ENCODE measurements at places on chromosomes 16 and 17.

- no peak for DNase-seq
Observed at GRCh38 chr16:56617212-56618085, 8.1 kb upstream of the MT1E start.

DNA sequence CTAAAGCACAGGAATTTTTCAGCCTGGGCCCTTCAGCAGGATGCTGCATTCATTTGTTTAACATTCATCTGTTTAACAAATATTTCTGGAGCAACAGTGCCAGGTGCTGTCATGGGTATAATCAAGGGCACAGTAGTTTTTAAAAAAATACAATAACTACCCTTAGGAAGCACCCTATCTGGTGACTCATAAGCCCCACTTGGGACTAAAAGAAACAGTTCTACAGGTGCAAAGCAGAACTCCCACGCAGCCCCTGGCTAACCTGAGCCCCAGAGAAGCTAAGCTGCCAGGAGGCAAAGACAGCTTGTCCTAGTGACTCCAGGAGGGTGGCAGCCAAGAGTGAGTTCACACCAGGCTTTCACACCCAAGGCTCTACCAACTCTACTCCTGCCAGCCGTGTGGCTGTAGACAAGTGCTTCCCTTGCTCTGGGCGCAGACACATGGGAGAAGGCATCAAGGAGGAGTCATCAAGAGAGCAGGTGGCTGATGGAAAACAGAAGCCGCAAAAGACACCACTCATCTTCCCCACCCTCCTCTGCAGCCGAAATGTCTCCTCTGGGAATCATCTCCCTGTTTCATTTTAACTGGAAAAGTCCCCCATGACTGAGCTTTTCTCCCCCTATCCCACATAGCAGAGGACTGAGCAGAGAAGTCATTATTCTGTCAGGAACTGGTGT, 14.4 kb downstream of the CUEDC1 start:
- peak; percentile 71 for DNase-seq

DNA sequence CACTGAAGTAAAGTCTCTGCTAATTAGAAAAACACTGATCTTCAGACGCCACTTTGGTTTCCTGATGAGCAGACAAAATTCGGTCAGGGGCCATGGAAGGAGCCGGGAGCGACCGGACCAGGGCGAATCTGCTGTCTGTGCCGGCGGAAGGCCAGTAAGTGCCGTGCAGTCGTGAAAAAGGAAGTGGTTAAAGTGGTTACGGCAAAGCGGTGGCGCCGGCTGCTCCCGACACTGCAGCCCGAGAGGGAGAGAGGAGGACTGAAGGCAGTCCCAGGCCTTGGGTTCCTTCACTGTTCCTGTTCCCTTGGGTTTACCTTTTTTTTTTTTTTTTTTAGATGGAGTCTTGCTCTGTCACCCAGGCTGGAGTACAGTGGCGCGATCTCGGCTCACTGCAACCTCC, 17.3 kb upstream of the HEXD start:
- DNase-seq = no peak

DNA sequence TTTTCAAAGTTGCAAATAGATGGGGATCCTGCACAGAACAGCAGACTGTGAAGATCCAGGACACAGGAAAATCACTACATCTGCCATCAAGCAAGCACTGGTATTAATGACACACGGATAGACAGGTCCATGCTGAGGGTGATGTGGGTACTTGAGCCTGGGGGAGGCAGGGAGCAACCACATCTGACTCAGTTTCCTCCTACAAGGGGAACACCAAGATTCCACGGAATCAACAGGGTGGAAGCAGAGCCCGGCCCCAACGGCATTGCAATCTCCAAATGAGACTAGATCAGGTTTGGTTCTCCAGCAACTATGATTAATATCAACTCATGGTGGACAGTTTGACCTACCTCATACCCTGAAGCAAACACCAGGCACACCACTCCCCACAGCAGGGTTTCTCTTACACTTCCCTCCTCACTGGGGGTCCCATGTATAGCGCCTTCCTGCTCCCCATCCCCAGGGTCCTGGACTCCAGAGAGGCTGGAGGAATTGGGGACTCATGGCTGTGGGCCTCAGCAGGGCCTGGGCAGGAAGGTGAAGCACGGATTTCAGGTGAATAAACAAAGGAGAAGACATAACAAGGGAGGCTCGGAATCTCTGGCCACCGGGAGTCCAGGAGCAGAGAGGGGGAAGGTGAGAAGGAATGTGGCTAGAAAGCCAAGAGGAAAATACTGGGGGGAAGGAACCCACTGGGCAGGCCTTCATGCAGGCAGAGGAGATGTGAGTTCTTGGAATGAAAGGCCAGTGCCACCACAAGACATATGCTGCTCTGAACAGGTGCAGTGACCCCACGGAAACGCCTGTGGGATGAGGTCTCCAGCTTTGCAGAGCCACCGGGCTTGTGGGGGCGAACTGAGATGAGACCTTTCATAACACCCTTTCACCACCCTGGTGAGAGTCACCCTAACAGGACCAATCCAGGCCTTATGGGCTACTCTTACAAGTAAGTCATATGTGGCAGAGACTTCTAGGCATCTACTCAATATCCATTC, 29.5 kb upstream of the PIK3R6 start:
- no peak for DNase-seq

DNA sequence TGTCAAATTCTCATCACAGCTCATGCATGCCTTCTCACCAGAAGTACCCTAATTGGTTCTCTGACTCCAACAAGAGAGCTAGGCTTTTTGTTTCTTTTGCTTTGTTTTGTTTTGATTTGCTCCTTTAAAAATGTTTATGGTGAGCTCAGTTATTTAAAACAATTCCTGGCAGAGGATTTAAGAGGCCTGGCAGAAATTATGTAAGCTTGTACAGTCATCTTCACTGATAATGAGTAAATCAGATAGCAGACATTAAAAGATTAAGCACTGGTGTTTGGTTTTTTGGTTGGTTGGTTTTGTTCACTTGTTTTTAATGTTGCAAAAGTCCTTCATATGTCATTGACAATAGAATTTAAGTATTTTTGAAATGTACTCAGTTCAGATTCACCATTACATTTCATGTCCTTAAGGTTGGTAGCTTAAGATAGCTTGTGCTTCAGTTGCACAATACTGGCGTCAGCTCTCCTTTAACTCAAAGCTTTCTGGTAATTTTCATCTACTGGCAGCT, 378.9 kb downstream of the CDH13 start:
- no peak for DNase-seq

DNA sequence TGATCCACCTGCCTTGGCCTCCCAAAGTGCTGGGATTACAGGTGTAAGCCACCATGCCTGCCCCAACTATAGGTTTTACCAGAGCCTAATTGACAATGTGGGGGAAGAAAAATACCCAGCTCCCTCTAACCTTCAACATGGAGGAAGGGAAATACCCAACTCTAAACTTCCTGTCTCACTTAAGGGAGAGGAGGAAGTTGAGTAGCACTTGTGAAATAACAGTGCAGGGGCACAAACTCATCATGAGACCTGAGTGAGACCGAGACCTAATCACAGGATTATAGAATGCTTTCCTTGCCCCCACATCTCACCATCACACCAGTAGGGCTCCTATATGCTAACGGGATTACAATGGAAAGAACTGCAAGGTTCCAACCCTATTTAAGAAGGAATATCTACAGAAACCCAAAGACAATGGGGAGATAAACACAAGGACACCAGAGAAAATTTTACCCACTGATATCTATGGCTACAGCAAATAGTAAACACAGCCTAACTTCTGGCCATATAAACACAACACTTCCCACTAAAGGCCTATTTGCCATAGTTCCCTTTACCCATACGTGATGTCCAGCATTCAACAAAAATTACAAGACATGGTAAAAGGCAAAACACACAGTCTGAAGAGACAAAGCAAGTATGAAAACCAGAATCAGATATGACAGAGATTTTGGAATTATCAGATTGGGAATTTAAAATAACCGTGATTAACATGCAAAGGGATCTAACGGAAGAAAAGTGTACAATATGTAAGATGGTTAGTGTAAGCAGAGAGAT, 26.9 kb downstream of the OR3A1 start:
- DNase-seq = no peak

DNA sequence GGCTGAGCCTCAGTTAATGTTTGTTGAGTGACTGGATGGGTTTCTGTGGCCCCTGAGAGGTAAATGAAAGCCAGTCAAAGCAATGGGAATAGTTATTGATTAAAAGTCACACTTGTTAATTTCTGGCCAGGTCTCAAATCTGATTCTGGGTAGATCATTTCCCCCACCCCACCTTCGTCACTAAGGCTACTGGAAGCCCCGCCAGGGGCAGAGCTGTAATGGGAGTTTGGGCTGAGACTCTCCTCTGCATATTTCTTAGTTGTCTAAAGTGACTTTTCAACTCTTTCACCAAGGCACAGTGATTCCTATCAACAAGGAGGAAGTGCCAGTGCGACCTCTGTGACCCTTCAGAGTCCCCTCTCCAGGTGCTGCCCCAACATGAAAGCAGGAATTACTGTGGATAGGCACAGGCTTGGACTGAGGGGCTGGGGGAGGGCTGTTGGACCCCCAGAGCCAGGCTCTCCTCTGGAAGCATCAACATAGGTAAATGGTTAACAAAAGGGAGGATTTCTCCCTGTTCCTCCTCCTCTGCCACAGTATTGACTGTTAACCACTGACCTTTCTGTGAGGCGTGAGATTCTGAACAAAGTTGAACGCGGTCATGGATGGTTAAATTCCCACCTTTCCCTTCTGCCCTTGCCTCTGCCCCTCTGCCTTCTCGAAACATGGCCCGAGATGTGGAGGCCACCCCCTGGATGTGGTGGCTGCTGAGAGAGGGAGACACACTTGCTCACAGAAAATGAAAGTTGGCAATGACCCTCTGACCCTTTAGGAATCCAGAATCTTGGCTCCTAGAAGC, 20.8 kb upstream of the TBX2 start:
- no peak for DNase-seq

DNA sequence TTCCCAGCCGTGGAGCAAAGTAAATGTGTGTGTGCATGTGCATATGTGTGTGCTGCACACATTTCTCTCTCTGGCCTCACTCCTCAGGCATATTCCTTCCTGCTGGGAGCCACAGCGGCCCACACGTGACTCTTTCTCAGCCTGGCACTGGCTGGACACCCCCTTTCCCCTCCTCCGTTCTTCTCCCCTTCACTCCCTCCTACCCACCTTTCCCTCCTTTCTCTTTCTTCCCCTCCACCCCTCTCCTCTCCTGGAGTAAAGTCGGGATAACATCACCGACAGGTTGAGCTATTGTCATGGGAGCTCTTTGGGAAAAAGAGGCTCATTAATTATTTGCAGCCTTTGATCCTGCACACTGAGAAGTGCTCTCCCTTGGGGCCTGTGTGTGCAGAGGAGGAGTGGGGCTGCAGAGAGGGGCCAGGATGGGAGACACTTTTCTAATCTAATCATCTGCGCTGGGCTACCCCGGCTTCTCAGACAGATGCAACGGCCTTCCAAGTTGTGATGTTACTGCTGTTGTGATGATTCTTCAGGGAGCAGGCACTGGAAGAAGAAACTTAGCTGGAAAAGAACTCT, 126.3 kb upstream of the HSBP1 start:
- no peak for DNase-seq

DNA sequence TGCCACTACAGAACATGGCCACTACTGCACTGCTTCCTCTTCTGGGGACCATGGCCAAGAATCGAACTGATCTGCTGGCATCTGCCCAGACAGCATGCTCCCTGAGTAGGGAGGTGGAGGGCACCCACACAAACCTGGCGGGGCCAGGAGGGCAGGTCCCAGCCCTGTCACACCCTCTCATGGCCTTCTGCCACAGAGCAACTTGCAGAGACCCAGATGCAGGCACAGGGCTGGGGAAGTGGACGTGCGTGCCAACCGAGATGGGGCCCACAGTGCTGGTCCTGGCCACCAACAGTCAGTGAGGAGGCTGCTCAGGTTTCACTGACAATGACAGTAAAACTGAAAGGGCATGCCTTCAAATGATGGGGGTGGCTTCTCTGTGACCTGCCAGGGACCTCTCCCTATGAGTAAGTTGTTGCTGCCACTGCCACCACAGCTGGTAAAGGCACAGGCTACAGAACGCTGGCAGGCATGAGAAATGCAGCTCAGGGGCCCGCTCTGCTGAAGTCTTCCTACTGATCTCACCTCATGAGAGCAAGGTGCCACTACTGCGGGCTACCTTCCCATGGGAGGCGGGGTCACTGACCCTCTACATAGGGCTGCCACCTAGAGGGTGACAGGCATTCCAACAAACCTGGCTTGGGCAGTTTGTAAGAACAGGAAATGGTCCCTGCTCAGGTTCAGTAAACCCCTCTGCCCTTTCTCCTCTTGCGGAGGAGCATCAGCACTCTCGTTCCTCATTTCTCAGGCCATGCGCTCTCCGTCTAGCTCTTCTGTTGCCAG, 15.5 kb downstream of the HIC1 start:
- no peak for DNase-seq

GRCh38 chr17:54180950-54181349, 358.2 kb downstream of the KIF2B start:
- no peak for DNase-seq

DNA sequence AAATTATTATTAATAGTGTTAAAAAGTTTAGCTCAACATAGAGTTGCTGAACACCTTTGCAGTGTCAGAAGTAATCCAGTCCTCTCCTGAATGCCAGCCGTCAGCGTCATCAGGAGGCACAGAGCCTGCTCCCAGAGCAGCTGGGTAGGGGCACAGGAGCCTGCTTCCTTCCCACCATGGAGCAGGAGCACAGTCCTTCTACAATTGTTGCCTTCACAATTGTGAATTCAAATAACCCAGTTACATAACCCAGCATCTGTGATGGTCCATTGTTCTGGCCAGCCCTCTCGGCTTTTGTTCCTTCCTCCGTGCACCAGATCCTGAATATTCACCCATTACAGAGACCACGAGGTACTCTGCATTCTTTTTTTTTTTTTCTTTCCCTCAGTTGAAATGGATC, 393.9 kb upstream of the MAF start:
- no peak for DNase-seq

- DNase-seq = no peak
Observed at GRCh38 chr16:72561-73548, at the start of gene RHBDF1. Gene RHBDF1 (minus strand): TSS chr16:72631. CDS start chr16:65015, 7,616 bp downstream.

GRCh38 chr16:88781140-88782077, 3.6 kb downstream of the PIEZO1 start:
- DNase-seq = no peak

GRCh38 chr17:66317629-66318028, 15.2 kb downstream of the PRKCA start:
- no peak for DNase-seq

- no peak for DNase-seq
Observed at GRCh38 chr17:13920413-13920812, 148.9 kb upstream of the COX10 start.

GRCh38 chr17:74987909-74988711, 678 bp downstream of the CDR2L start:
- peak; percentile 22 for DNase-seq

DNA sequence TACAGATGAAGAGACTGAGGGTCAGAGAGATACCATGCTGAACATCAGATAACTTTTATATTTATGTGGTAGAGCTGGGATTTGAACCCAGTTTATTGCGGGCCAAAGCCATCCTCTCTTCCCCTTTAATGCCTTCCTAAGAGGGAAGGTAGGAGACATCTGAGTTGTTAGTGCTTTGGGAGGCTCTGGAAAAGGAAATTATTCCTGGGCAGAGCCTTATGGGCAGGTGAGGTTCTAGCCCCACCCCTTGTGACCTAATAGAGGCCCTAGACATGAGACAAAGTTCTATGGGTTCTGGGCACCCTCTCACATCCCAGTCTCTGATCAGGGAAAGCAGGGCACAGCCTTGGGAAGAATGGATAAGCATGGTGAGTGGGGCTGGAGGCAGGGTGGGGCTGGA, at the start of gene C17orf50:
TSS of gene C17orf50 (plus strand) at position 301 of the 400 bp plus-strand sequence. CDS start at position 356, 55 bp downstream.
- no peak for DNase-seq

GRCh38 chr16:8951447-8952280, 12.0 kb downstream of the USP7 start:
- no peak for DNase-seq

- DNase-seq = no peak
Observed at GRCh38 chr16:67277294-67277998, 1.9 kb upstream of the PLEKHG4 start.

All from SHP77 (cell line).